Activated naive CD4-positive, alpha-beta T cell treated with anti-CD3 and anti-CD28 coated beads, Interleukin-2, amount 50 U/mL, for 16 hours (primary cell): ENCODE measurements at places on chromosomes 5 and 9.

GRCh38 chr5:39446231-39446630 lies 21.5 kb upstream of the DAB2 start:
- DNase-seq = no peak

- DNase-seq = no peak
These were observed 110.8 kb downstream of the PSAT1 start for GRCh38 chr9:78407636-78408312.

DNA sequence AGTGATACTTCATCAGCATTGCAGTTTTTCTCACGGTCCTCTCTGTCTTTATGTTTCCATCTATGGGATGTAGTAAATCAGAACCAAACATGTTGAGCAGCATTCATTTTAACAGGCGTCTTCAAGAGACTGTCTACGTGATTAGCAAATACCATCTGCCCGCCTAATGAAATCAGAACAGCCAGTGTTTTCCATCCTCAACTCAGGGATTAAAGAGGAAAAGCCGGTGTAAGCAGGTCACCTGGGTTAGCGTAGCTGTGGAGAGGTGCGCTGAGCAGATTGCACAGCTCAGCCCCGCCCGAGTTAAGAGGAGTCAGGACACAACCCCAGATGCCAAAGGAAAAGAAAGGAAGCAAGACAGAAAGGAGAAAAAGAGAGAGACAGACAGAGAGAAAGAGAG lies 54.3 kb upstream of the ANKRD33B start:
- no peak for DNase-seq

- DNase-seq = no peak
These were observed at the start of gene PAX5 for GRCh38 chr9:37033682-37034304. Gene PAX5, minus strand, starts transcription at chr9:37034268. Its CDS starts 237 bp downstream, at chr9:37034031.

- DNase-seq = peak; percentile 23
These were observed 732 bp downstream of the PBX3 start for GRCh38 chr9:125747765-125748445.

DNA sequence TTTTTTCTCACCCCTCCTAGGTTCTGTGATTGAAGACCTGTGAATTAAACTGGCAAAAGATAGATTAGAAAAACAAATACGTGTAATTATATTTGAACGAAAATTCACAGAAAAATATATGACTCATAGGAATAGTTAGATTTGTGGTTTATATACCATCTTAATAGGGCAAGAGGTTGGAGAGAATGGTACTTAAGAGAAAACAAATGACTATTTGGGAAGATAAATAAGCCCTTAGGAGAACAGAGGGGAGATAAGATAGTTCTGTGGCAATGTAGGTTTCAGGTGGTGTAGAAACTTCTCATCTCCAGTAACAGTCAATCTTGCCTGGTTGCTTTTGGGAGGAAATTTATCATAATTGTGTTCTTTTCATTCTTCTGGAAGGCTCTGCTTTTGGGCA lies 122.0 kb downstream of the PRDM9 start:
- DNase-seq = no peak

DNA sequence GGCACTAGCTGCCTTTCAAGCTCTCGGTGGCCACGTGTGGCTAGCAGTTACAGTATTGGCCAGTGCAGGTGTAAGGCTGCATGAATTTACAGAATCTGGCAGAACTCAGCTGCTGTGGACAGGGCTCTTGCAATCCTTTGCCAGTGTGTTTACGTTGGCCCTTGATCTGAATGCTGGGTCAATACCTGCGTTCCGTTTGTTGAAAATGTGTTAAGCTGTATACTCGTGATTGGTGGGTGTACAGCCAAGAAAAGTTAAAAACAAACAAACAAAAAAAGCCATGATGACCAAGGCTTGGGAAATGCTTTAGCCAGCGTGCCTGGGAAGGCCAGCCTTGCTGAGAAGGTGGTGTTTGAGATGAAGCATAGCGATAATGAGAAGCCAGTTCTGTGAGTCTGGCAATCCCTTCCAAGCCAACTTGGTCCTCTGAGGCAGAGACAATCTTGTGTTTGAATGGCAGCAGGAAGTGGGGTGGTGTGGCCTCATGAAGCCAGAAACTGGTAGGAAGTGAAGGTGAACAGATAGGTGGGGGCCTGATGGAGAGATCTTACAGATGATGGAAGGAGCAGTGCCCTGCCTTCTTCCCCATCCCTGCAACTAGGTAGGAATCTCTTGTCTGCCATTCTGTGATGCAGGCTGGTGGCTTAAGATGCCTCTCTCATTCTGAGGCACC lies 820 bp upstream of the CFAP90 start:
- no peak for DNase-seq

- no peak for DNase-seq
These were observed 545.2 kb downstream of the CSNK1G3 start for GRCh38 chr5:124056991-124057723.

DNA sequence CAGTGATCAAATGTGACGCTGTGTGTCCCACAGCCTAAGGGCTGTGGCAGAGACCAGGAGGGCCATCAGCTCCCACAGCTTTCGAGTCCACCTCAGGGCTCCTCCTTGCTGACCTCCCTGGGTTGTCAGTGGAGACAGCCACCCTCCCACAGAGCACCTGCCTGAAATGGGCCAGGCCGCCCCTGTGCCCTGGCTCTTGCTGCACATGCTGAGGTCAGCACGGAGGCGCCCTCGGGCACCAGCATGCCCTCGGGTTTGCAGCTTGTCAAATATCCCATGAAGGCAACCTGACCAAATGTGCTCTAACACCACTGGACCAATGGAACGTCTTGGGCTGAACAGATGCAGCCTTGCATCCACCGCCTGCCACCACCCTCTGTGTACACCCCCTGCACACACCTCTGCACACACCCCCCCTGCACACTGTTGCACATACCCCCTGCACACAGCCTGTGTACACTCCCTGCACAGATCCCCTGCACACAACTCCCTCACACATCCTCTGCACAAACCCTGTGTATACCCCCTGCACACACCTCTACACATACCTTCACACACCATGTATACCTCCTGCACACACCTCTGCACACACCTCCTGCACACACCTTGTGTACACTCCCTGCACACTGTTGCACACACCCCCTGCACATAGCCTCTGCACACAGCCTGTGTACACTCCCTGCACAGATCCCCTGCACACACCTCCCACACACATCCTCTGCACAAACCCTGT lies 2.0 kb upstream of the CEP72 start:
- no peak for DNase-seq

DNA sequence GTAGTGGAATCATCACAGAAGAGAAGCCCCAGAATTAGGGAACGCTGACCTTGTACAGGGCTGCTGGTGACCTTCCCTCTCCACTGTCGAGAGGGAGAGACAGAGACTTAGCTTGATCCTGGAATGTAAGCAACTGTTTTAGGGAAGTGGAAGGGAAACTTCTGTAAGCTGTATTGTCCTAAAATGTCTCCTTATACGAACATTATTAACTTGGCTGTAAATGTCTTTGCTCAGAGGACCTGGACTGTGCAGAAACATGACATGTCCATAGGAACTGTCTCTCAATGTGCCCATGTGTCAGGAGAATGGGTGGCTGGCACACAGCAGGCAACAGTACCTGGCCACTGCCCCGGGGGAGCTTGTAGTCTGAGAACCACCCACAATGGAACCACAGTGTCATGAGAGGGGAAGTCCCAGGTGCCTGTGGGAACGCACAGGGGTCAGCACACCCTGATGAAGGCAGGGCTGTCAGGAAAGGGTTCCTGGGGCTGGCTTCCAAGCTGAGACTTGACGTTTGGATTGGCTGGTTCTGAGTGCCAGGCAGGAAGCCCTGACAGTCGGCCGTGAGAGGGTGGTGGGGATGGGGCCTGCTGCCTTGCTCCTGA lies 34.0 kb downstream of the DAP start:
- DNase-seq = no peak
